NCI-H524 treated with DMSO at 0.1 percent for 48 hours (cell line): ENCODE measurements at places on chromosomes 7 and 10.

GRCh38 chr7:98785929-98786571 is 83.8 kb downstream of the TMEM130 start:
- DNase-seq = no peak

DNA sequence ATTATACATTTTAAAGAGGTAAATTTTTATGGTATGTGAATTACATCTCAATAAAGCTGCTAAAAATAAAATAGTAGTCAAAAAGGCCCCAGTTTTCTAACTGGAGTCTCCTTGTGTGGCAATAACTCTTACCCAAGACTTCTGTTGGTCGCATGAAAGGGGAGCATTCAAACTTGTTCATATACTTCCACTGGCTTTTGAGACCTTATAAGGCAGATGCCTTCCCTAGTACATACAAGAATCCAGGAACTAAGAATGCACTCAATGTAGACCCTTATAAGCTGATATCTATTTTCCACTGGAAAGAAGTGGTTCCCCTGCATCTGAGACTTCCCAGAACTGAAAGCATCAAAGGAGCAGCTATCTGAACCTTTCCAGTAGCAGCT is 13.0 kb downstream of the BCAP29 start:
- DNase-seq = no peak

DNA sequence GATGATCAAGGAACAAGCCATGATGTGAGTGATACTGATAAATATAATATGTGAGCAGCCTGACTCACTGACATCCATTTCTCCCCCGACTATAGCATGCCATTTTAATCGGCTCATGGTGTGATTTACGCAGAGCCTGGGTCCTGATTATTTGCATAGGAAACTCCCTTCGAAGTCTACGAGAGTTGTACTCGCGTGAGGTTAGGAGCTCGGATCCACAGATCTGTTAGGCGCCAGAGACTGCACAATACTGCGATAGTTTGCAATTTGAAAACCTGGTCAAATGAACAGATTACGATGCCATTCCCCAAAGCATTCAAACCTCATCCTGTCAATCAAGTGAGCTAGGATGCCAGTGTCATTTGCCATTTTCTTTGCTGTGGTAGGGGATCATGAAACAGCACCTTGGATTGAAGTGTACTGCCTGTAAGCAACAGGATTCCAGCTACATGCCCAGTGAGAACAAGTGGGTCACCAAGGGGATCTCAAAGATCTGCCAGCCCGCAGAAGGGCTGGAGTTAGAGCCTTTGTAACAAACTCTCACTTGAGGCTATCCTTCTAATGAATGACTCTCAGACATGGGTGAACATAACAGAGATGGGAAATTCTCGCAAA is 158.3 kb downstream of the FRMD4A start:
- no peak for DNase-seq

DNA sequence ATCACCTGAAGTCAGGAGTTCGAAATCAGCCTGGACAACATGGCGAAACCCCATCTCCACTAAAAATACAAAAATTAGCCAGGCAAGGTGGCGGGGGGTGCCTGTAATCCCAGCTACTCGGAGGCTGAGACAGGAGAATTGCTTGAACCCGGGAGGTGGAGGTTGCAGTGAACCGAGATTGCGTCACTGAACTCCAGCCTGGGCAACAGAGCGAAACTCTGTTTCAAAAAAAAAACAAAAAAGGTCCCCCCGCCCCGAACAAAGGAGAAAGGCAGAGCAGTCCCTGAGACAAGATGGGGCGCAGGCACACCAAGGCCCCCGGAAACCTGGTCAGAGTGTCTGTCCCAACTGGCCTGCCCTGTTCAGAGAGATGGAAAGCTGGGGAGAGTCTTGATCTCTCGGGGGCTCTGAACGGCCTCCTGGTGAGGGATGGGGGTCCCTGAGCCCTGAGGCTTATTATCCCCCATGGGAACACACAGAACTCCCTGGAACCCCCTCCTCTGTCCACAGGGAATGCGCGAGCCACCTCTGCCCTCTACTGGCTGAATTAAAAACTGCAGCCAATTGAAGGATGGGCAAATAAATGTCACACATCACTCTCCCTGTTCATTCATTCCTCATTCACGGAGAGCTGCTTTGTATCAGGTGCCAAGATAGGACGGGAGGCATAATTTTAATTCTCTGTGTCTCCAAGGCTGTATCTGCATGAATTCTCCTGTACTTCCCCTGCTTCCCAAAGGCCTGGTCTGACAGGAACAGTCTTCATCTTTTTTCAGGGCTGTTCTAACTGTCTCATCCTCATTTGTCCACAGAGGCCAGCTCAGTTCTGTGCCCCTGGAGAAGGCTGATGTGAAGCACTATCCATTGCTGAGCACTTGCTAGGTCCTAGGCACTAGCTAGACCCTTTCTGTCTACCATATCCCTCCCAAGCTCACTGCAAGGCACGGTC is 28.9 kb downstream of the MAT1A start:
- DNase-seq = no peak

DNA sequence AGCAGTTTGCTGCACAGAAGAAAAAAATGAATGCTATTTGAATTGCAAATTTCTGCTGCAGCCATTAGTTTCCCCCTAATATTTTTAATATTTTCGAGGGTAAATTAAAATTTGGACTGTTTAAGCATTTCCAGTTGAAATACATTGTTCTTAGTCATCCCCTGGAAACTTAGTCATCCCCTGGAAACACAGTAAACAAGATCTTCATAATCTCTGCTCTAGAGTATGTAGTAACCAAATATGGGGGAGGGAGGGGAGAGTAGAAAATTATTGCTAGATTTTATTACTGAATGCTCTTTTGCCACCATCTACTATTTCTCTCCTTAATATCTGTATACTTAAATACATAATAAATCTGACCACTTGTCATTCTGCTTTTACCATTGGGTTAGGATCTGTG is 1053.3 kb downstream of the SORCS1 start:
- DNase-seq = no peak

DNA sequence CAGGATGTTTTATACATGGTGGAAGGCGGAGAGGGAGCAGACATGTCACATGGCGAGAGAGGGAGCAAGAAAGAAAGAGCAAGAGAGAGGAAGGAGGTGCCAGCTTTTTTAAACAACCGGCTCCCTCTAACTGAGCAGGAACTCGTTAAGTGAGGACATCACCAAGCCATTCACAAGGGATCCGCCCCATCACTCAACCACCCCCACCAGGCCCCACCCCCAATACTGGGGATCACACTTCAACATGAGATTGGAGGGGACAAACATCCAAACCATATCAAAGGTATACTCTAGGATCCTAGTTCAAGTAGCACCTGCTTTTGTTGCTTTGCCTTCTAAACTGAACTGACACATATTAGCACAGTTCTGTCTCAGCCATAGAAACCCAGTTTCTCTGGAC is 141.9 kb upstream of the KLF14 start:
- DNase-seq = no peak

DNA sequence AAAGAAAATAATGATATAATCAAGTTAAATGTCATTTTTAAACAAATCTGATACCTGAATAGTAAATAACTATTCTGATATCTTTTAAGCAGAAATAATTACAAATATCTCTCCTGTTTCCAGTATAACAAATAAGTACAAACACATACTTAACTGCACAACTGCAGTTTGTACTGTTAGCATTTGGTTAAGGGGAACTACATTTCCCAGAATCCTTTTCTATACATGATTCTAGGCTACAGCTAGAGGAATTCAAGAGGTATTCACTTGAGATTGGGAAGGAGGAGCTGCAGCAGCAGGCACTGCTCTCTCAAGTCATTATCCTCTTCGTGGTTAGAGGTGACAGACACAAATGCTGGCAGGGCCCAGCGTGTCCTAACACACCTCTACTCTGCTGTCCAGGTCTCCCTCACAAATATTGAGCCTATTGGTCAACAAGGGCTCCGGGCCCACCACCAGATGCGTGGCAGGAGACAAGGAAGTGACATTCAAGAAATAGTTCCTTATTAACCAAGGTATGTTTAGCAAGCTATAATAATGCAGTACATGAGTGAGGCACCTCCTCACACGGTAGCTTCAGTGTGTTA is 255.1 kb upstream of the MKLN1 start:
- DNase-seq = peak; percentile 16

DNA sequence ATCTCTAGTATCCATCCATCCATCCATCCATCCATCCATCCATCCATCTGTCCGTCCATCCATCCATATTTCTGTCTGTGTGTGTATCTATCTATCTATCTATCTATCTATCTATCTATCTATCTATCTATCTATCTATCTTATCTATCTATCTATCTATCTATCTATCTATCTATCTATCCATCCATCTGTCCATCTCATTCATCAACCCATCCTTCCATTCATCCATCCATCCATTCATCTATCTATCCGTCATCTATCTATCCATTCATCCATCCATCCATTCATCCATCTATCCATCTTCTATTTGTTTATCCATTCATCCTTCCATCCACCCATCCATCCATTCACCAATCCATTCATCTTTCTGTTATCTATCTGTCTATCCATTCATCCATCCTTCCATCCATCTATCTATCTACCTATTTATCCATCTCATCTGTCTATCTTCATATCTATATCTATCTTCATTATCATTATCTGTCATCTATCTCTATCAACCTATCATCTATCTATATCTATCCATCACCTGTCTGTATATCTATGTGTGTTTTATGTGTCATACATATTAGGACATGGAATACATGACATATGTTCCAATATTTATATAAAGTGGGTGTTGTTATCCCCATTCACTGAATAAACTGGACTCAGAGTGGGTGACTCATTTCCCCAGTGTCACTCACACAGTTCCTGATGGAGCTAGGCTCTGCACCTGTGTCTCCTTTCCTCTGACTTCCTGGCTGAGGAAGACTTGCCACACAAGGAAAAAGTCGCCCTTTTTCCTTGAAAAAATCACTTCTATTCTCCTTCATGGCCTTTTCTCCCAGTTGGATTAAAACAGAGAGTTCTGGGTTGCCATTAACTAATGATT is 200.1 kb downstream of the CCDC3 start:
- DNase-seq = no peak

DNA sequence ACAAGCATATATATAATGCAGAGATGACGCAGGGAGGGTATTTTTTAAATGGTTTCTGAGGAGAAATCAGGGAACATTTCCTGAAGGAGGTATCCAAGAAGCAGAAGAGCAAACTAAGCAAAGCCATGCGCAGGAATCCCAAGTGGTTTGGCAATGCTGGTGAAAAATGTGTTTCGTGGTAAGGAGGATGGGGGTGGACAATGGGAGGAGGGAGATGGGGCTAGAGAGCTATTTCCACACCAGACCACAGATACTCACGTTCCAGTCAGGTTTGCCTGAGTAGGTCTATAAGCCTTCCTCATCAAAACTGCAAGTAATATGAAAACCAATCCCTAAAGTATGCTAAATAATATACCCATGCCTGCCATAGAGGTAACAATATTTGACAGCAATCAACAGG is 223.7 kb upstream of the MKLN1 start:
- DNase-seq = no peak

- no peak for DNase-seq
These were observed 84.5 kb downstream of the HGF start for GRCh38 chr7:81685270-81685868.

GRCh38 chr10:133167693-133168616 is 7.9 kb downstream of the KNDC1 start:
- no peak for DNase-seq

DNA sequence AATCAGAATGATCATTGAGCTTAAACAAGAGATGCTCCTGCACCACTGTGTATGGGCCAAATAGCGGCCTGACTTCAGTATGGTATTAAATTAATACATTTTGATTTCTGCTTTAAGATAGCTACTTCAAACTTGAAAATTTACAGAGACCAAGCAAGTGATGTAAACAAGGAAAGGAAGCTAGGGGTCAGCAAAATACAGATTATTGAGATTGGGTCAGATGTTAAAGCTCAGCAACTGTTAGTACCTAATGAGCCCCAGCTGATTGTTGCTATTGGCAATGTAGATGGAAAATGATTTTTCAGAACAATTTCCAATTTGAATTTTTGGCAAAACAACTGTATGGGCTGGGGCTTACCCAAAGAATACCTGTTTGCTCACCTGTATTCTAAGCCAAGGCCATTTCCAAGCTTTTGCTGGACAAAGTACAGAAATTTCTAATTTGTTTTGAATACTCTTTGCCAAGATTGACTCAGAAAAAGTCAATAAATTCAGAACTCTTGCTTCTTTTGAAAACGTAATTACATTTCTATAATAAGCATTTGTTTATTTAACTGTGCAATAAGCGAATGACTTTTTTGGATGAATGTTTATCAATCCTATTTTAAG is 23.0 kb upstream of the DLD start:
- DNase-seq = no peak

GRCh38 chr10:95618101-95618500 is 38.4 kb downstream of the ALDH18A1 start:
- DNase-seq = no peak

DNA sequence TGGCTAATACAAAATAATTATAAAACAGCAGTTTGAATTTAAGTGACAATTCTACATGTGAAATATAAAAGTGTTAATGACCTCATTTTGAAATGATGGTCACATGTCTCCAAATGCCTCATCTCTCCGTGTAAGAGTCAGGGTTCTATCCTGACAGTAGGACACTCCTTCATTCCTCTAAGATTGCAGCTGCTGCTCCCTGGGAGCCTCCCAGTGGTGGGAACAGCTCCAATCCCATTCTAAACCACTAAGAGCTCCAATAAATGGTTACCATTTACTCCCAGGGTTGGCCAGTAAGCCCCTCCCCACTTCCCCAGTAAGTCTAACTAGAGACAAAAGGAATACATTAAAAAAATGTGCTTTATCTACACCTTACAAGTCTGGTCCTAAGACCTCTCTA is 344.6 kb upstream of the AOAH start:
- no peak for DNase-seq

DNA sequence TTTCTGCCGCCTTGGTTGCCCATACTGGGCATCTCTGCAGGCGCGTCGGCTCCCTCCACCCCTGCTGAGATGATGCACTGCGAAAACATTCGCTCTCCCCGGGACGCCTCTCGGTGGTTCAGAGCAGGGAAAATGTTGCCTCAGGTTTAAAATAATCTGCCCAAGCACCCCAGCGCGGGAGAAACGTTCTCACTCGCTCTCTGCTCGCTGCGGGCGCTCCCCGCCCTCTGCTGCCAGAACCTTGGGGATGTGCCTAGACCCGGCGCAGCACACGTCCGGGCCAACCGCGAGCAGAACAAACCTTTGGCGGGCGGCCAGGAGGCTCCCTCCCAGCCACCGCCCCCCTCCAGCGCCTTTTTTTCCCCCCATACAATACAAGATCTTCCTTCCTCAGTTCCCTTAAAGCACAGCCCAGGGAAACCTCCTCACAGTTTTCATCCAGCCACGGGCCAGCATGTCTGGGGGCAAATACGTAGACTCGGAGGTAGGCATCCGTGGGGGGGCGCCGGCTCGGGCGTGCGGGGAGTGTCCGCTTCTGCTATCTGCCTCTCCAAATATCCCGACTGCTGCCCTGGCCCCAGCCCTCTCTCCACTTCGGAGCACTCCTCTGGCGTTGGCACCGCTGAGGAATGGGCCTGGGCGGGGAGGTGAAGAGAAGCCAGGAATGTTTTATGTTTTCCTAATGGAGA is at the start of gene CAV1:
CAV1 (plus strand) TSS at position 428 of the 689 bp plus-strand sequence; CDS start at position 455, 27 bp downstream.
- DNase-seq = no peak

- DNase-seq = no peak
These were observed 150.4 kb downstream of the CXCL12 start for GRCh38 chr10:44234483-44234875.

- DNase-seq = no peak
These were observed 52.4 kb downstream of the CASD1 start for GRCh38 chr7:94561841-94562514.

- no peak for DNase-seq
These were observed 18.0 kb upstream of the FBXW4 start for GRCh38 chr10:101712997-101713396.

GRCh38 chr7:28155964-28156363 is 24.6 kb downstream of the JAZF1 start:
- no peak for DNase-seq
